ENCODE measurements at places on chromosomes 6 and 20. TPM values are rescaled to one million over a fixed set of nuclear protein-coding genes. Genes with fewer than 3 reads are reported as not detected.

Gene EGFL8
- total RNA-seq, result 253 TPM

Gene GNMT
- total RNA-seq, result not detected

- DNase-seq, result no peak
Measured at GRCh38 chr6:149855741-149856140, 8.4 kb downstream of the LRP11 start.

- DNase-seq, result no peak
Measured at GRCh38 chr6:11780097-11780428, 1.5 kb upstream of the ADTRP start.

DNA sequence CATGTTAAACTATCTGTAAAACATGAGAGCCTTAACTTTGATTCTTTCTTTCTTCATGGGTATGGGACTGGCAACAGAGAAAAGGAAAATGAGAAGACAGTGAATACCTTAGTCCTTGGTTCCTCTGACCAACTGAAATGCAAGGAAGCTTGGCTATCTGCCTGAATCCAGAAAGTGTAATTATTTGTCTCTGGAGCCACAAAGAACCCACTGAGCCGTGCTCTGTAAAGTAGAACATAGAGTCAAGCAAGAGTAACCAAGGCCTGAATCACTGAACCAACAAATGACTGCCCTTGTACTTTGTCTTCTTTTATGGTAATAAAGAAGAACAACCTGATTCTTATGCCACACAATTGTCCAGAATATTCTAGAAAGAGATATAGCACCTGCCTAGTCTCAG, 27.6 kb downstream of the PKHD1 start:
- DNase-seq, result no peak

DNA sequence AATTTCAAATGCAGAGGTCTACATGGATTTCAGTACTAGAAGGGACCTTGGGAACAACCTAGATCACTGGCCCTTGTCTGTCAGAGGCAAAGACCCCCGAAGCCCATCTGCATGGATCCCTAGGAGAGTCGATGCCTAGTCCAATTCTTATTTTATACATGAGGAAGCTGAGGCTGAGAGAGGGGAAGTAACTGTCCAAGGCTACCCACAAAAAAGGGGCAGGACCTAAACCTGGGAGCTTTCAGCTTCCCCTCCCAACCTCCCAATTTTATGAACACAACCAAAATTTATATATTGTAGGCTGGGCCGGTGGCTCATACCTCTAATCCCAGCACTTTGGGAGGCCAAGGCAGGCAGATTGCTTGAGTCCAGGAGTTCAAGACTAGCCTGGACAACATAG, 73.2 kb downstream of the TRERF1 start:
- DNase-seq, result no peak
